HT1080 (cell line): ENCODE measurements at places on chromosomes 13 and 19. TPM values are rescaled to one million over a fixed set of nuclear protein-coding genes. Genes with fewer than 3 reads are reported as not detected.

ZNF358 gene
- 25.2 and 29.8 TPM in 2 replicates for total RNA-seq

- DNase-seq: no peak
These were observed 38.1 kb upstream of the POSTN start for GRCh38 chr13:37636701-37637100.

- no peak for DNase-seq
These were observed 38.9 kb downstream of the IRS2 start for GRCh38 chr13:109747524-109747923.

DNA sequence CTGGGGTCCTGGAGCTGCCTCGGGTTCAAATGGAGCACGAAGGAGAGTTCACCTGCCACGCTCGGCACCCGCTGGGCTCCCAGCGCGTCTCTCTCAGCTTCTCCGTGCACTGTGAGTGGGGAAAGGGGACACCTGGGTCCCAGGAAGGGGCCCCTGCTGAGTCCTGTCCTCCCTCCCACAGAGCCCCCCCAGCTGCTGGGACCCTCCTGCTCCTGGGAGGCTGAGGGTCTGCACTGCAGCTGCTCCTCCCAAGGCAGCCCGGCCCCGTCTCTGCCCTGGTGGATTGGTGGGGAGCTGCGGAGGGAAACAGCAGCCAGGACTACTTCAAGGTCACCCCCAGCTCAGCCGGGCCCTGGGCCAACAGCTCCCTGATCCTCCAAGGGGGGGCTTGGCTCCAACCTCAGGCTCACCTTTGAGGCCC lies 11.0 kb upstream of the SIGLEC11 start:
- no peak for DNase-seq

- DNase-seq: no peak
These were observed 189.1 kb downstream of the GGACT start for GRCh38 chr13:100399455-100399854.

- peak; percentile 15 for DNase-seq
These were observed 12.0 kb downstream of the HMGB1 start for GRCh38 chr13:30453727-30454126.

DNA sequence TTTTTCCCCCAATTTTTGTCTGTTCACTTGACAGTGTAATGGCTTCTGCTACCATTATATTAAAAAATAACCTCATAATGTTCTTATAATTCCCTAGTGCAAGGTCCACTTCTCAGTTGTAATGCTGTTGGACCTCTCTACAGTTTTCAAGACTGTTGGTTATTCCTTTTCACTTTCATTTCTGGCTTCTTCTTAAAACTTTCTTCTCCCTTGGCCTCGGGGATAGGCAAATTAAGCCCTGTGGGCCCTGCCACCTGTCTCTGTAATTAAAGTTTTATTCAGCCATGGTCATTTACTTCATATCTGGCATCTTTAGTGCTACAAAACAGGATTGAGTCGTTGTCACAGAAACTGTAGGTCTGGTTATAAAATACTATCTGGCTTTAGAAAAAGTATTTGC lies 313.5 kb downstream of the KLF12 start:
- DNase-seq: no peak

ZNF723 gene
- not detected in 2 replicates for total RNA-seq

- peak; percentile 72 for DNase-seq
These were observed 51.5 kb downstream of the SKA3 start for GRCh38 chr13:21124852-21125251.

DNAJC15 gene
- total RNA-seq: 27.5 and 36.1 TPM in 2 replicates

- DNase-seq: no peak
These were observed 106.4 kb downstream of the FGF14 start for GRCh38 chr13:102295316-102296048.

DNA sequence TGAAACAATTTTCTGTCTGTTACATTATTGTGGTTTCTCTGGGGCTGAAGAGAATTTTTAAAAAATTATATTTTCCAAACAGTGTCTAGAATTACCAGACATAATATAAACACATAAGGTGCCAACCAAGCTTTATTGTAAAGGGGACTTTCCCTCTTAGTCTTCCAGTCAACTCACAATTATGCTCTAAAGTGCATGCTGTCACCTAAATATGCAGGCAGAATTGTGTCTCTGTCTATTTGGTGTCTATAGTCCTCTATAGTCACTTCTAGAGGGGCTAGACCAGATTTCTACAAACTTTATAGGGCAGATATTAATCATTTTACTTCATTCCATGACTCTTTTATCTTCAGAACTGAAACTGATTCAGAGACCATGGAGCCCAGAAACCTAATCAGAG lies 12.8 kb downstream of the ZNF254 start:
- no peak for DNase-seq

GRCh38 chr19:47027586-47028088 lies 8.0 kb downstream of the NPAS1 start:
- DNase-seq: no peak

BLOC1S3 gene
- total RNA-seq: 1.5 and 5.0 TPM in 2 replicates
